ENCODE measurements at places on chromosomes 16 and 17.

DNA sequence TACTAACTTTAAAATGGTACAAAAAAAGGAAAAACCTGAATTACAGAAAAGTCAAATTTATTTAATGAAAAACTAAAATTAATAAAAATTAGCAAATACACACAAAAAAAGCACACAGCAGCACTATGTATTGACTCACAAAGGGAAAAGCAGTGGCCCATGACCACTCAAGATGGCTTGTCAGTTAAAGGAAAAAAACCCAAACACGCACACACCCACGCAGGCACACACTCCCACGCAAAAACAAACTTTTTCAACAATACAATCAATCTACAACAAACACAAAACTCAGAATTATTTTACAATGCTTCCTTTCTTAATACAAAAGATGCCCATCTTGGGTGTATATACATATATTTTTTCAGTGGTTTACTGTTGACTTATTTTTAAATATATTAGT, 24.2 kb downstream of the SIAH1 start:
- DNase-seq = no peak

- DNase-seq = no peak
These were observed 52.6 kb downstream of the ZFHX3 start for GRCh38 chr16:72995151-72995881.

DNA sequence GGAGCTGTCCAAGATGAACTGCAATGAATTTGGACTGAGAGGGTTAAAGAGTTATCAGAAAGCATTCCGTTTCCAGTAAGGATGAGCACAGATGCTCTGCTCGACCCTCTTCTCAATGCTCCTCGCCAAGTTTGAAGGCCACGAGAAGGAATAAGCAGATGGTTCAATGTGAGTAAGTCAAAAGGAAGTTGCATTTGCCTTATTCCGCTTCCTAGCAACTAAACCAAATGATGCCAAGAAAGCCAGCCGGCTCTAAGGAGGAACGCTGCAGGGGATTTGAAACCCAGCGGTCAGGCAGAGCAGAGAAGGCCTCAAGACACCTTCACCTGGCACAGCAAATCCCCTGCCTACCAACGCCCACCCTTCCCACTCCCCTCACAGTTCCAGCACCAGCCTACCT, 52.1 kb upstream of the CNEP1R1 start:
- no peak for DNase-seq

GRCh38 chr16:3317315-3317999, 12.2 kb downstream of the ZNF75A start:
- DNase-seq = no peak

GRCh38 chr17:40816569-40816968, 5.8 kb downstream of the KRT10 start:
- no peak for DNase-seq

DNA sequence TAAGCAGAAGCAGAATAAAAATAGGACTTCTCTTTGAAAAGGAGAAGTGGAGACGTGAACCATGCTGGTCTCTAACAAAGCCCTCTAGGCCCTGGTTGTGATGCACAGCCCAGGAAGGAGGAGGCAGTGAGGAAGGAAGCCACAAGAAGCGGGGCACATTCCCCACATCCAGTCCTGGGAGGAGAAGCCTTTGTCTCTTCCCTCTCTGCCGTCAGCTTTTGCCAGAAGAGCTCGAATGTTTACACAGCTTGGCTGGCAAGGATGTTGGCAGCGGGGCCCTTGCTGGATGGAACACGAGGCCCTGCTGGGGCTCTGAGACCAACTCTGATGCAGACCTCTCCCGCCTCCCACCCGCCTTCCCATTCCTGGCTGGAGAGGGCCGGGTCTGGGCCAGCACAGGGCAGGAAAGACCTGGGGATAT, 91.3 kb downstream of the MAF start:
- DNase-seq = no peak

DNA sequence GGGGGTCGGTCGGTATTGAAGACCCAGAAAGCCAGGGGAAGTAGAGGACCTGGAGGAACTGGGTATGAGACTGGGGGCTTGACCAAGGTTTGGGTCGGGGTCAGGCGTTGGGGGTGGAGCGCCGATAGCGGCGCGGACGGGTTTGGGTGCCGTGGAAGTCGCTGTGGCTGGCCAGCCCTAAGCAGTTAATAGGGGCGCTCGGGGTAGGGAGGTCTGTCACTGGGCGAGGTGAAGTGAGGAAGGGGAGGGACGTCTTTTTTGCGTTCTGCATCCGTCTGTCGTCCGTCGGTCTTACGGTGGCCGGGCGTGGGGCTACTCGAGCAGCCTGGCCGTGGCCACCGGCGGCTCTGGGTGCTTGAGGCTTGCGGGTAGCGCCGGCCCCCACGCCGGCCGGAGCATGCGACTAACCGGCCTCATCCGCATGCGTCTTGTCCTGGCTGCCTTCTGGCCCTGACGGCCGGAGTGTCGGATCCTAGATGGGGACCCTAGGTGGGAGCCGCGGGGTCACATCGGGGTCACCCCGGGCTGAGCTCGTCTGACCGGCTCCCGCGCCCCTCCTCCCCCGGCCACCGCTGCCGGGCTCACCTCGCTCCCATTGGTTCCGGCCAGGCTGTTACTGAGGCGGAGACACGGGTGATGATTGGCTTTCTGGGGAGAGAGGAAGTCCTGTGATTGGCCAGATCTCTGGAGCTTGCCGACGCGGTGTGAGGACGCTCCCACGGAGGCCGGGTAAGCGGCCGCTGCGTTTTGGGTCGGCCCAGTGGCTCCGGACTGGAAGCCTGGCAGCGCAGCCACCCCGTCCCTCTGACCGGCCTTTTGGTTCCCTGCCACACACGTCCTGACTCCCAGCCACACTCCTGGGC, 10.3 kb upstream of the TMEM88 start:
- DNase-seq = no peak

DNA sequence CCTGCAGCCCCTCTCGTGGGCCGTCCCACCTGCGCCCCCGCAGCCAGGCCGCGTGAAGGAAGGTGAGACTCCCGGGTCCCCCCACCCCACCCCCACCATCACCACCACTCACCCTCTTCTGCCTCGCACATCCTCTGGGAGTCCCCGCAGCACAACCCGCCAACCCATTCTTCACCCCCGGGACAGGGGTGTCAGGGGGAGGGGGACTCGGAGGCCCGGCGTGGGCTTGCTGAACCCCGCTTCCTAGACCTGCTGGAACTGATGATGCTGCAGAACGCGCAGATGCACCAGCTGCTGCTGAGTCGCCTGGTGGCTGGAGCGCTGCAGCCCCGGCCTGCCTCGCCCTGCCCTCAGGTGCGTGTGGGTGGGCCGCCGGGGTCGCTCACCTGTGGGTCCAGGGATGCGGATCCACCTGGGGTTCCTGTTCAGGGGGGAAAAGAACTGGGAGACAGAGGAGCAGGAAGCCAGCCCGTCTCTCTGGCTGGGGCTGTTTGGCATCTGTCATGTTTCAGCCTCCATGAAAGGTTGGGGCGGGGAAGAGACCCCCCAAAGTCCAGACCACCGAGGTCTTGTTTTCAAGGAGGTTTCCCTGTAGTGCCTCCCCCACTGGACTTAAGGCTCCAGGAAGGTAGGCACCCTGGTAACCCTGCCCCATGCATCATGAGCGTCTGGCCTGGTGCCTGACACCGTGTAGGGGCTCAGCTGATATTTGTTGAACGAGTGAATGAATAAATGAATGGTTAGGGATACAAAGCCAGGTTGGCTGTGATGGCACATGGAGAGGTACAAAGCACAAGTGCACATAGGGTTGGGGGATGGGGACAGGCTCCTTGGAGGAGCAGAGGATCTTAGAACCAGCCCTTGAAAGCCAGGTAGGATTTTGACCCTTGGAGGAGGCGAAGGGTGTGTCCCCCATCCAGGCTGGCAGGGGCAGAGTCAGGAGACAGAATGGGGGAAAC, 849 bp downstream of the PRR29 start:
- DNase-seq = no peak

DNA sequence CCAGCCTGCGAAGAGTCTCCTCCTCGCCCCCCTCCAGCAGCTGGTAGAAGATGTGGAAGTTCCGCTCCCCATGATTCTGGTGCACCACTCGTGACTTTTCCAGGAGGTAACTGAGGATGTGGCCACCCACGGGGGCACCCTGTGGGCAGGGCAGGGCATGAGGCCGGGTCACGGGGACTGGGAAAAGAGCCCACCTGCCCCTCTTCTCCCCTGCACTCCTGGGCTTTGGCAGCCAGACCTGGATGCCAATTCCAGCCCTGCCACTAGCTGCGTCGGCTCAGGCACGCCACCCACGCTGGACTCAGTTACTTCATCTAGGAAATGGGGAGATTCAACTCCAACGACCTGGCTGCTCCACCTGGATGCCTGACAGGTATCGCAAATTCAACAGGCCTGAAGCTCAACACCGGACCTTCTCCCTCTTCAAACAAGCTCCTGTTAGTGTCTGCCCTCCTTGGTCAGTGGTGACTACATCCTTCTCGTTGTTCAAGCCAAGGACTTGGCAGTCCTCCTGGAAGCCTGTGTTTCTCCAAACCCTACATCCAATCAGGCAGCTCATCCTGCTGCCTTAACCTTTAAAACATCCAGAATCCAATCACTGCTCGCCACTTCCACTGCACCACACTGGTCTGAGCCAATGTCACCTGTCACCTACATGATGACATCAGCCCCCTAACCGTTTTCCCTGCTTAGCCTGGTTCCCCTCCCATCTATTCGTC, 11.6 kb downstream of the MYO1C start:
- no peak for DNase-seq

- DNase-seq = peak; percentile 25
These were observed 29.4 kb downstream of the KATNIP start for GRCh38 chr16:27579087-27579980.

DNA sequence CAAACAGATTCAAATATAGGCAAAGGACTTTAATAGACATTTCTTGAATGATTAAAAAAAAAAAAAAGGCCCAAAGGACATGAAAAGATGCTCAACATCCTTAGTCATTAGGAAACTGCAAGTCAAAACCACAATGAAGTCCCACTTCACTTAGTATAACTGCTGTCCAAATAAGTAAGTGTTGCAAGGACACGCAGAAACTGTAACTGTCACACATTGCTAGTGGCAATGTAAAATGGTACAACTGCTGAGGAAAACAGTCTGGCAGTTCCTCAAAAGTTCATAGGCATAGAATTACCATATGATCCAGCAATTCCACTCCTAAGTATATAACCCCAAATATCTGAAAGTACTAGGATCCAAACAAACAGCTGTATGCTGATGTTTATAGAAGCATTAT, 112.7 kb downstream of the BRIP1 start:
- no peak for DNase-seq

- no peak for DNase-seq
These were observed 2.0 kb downstream of the GPS1 start for GRCh38 chr17:82053556-82054263.

DNA sequence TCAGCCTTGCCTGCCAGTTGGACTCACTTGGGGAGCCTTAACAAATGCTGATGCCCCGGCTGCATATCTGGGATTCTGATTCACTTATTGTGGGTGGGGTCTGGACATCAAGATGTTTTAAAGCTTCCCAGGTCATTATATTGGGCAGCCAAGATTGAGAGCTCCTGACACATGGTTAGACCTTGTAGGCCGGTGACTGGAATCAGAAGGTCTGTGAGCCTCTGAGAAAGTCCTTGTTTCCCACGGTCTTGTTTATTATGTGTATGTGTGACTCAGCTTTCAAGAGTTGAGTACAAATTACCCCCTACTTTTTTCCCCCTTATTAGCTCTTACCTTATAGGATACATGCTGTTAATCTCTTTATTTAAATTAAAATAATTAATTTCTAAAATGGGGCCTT, 103.5 kb downstream of the ABCC1 start:
- no peak for DNase-seq

GRCh38 chr16:87575027-87575804, 27.1 kb upstream of the JPH3 start:
- no peak for DNase-seq

DNA sequence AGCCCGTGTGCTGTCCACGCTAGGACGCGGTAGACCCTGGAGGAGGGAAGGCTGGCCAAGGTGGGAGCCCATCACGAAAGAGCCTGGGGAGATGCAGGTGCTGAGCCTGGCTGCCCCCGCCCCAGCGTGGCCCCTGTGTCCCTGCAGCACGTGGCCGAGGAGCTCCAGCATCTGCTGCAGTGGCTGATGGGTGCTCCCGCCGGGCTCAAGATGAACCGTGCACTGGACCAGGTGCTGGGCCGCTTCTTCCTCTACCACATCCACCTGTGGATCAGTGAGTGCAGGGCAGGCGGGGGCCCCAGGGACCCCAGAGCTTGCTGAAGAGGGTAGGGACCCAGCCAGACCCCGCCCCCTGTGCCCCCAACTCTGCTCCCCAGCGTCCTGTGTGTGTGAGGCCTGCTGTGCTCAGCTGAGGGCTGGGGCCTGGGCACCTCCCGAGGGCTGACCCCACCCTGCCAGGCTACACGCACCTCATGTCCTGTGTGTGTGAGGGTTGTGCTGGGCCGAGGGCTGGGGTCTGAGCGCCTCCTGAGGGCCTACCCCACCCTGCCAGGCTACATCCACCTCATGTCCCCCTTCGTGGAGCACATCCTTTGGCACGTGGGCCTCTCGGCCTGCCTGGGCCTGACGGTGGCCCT, 8.6 kb downstream of the PIGQ start:
- no peak for DNase-seq

DNA sequence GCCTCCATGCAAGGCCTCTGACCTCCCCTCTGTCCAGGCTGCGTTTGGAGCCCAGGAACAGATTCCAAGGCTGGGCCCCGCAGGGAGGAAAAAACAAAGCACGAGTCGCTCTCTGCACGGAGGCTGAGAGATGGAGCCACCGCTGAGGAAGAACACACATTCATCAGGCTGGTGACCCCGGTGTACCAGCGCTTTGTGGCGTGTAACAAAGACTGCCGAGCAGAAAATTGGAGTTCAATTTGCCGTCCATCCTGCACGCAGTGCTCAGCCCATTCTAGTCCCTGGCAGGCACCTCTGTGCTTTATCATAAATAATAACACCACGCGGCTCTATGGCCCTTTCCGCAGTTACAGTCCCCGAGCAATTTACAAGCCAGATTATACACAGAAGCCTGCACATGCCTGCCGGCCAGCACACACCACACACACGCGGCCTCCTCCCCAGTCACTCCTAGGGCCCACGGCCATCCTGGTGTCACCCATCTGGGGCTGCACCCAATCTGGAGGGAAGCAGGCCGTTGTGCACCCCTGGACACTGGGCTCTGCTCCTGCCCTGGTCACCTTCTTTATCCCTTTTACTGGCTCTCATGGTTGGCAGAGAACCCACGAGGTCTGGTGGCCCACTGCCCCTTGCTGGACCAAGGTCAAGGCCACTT, 124.4 kb downstream of the SDK2 start:
- DNase-seq = no peak

- no peak for DNase-seq
These were observed 207.0 kb upstream of the IRX3 start for GRCh38 chr16:54493594-54493993.

DNA sequence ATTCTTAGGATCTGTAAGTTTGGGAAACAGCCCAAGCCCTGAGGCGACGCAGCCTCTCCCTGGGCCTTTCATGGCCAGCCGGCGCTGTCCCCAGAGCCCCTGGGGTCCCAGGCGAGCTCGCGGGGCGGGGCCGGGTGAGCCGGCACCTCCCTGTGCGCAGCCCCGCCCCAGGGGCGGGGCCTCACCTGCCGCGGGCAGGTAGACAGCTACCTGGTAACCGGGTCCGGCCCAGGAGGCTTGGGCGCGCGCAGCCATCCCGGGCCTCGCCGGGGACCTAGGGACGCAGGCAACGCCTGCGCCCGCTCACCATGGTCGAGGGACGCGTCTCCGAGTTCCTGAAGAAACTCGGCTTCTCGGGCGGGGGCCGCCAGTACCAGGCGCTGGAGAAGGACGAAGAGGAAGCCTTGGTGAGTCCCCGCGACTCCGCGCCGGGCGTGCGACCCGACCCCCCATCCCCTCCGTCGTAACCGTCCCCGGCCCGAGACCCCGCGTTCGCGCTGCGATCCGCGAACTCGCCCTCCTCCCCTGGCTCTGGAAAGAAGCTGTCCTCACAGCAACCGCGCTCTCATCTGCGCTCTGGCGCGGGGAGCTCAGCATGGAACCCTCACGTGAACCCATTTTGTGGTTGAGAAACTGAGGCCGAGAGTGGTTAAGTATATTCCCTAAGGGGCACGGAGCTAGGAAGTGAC, at the start of gene ATP2C2:
Gene ATP2C2 (plus strand): TSS at position 231 of the 689 bp plus-strand sequence. CDS start 78 bp downstream, at position 309.
- no peak for DNase-seq
